ENCODE measurements at places on chromosomes 4 and X.

DNA sequence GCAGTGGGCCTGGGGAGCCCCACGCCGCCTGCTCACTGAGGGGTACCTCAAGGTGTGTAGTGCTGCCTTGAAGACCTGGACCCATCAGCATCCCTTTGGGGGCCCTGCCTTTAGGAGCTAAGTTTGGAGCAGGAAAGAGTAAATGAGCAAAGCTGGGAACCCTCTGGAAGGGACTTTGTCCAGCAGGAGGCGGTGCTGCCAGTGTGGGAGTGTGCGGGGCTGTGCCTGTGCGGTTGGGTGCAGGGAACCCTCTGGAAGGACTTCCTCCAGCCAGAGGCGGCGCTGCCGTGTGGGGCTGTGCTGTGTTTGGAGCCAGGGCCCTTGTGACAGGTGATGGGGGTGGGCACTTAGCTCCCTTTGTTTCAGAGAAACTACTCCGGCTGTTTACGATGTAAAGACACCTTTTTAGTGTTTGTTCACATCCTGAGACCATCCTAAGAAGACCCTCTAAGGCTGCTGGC is 25.8 kb downstream of the RGS12 start:
- peak; percentile 31 for DNase-seq

- DNase-seq = no peak
These were observed 29.1 kb downstream of the ANAPC4 start for GRCh38 chr4:25406081-25406692.

- DNase-seq = no peak
These were observed 371.1 kb upstream of the NR3C2 start for GRCh38 chr4:148813289-148813688.

DNA sequence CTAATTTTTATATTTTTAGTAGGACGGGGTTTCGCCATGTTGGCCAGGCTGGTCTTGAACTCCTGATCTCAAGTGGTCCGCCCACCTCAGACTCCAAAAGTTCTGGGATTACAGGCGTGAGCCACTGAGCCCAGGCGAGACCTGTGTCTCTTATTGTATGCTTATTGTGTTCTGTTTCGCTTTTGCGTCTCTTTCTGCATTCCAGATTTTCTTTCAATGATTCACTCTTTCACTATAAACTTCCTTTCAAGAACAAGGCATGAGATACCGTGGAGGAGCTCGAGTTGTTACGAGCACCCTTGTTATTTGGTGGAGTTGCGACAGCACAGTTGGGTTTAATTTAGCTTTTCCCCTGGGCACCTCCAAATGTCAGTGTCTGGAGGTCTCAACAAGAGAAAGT is 366.7 kb upstream of the FAT1 start:
- no peak for DNase-seq

DNA sequence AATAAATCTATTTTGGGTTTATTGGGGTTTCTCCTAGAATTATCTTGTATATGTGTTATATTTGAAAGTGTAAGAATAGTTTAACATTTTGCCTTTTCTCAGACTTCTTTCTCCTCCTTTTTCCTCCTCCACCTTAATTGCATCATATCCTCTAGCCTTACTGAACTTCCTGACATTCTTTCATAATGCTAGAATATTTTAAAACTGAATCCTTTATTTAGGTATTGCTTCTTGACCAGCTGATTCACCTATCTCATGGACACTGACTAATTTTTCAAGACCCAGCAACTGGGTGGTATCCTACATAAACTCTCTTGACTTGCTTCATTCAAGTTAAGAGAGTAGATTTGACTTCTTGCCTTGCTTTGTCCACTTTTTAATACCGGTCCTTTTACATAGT is 1508.9 kb downstream of the STIM2 start:
- DNase-seq = no peak

GRCh38 chrX:154855256-154855655 is 20.8 kb upstream of the SMIM9 start:
- no peak for DNase-seq

GRCh38 chr4:70571772-70572171 is 20.3 kb upstream of the AMBN start:
- no peak for DNase-seq

GRCh38 chr4:140937866-140938265 is 181.7 kb upstream of the TBC1D9 start:
- no peak for DNase-seq

DNA sequence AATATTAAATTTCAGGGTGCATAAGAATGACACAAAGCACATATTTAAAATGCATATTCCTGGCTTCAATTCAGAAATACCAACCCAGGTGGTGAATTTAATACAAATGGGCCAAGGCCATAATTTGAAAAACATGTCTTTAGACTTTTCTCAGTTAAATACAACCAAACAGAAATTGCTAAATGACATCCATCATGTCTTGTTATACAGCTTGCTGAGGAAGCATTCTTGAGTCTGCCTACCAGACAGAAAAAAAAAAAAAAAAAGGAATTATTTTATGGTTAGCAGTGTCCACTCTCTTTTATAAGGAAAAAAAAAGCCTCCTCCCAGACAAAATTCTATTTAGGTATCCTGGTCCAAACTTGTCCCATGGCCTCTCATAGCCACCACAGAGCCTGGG is 119.1 kb downstream of the PAPSS1 start:
- no peak for DNase-seq

GRCh38 chr4:146269228-146269653 is 54.9 kb downstream of the REELD1 start:
- DNase-seq = no peak

GRCh38 chrX:22247169-22247568 is 25.5 kb upstream of the CBLL2 start:
- no peak for DNase-seq

DNA sequence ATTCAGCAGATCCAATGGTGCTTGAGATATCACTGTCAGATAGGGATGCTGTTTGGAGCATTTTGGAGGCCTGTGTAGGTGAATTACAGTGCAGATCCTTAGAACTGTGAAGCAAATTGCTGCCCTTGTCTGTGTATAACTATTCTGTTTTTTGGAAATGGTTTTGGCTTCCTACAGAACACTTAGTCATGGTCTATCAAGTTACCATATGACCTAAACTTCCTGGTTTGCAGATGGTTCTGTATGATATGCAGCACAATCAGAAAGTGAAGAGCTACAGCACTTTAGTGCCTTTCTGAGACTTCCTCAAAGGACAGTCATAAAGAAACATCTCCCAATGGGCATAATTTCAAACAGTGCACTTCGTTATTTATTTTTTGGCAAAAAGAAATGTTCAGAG is 688.6 kb downstream of the SH3BGRL start:
- DNase-seq = no peak

DNA sequence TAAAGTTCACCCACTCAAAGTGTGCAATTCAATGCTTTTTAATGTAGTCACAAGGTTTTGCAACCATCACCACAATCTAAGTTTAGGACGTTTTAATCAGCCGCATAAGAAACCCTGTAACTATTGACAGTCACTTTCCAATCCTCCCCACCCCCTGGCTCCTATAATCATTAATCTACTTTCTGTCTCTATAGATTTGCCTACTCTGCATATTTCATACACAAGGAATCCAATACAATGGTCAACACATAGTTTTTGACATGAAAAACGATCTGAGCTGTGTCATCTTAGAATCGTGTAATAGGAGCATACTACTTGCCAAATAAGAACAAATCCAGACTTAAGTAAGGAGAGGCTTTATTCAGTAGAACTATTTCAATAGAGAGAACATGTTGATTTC is 47.6 kb downstream of the ANXA3 start:
- no peak for DNase-seq

- DNase-seq = no peak
These were observed 31.7 kb downstream of the SCML1 start for GRCh38 chrX:17768997-17769396.

DNA sequence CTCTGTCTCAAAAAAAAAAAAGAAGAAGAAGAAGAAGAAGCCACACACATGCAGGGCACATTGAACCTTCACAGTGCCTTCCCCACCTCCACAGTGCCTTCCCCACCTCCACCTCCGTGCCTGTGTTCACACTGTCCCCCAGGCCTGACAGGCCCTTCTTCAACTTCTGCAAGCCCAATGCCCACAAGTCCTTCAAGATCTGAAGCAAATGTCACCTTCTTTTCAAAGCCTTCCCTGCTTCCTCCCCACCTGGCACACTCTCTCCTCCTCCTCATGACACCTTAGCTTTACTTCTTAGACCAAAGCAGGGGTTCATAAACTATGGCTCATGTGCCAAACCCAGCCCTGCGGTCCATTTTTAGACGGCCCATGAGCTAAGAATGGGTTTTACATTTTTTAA is 19.9 kb downstream of the ELF4 start:
- no peak for DNase-seq

- no peak for DNase-seq
These were observed 53.2 kb upstream of the C1QTNF7 start for GRCh38 chr4:15374656-15375055.

- DNase-seq = no peak
These were observed 5.7 kb upstream of the CXXC4 start for GRCh38 chr4:104500442-104500841.
